ENCODE measurements at places on chromosomes 16 and 17.

DNA sequence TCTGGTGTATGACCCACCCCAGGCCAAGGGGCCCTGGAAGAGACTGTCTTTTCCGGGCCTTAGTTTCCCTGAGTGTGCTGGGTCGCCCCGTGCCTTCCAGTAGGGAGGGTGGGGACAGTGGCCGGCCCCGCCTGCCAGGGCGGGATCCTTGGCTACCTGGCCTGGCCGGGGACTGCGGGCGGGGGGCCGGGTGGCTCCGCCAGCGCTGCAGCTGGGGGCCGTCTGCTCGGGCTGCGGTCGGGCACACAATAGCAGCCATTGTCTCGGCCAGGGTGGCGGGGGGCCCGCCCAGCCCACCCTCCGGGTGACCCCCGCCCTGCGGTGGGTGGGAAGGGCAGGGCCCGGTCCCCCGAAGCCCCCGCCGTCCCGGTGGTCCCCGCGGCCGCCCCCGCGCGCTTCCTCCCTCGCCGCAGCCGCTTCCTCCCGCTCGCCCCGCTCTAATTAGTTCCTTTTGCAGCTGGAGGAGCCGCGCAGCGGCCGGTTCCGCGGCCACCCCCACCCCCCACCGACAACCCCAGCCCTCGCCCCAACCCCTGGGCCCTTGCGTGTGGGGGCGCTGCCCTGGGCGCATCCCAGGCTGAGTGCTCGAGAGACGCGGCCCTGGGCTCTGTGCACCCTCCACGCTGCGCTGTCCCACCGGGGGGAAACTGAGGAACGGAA lies 11.6 kb downstream of the GLIS2 start:
- no peak for DNase-seq

DNA sequence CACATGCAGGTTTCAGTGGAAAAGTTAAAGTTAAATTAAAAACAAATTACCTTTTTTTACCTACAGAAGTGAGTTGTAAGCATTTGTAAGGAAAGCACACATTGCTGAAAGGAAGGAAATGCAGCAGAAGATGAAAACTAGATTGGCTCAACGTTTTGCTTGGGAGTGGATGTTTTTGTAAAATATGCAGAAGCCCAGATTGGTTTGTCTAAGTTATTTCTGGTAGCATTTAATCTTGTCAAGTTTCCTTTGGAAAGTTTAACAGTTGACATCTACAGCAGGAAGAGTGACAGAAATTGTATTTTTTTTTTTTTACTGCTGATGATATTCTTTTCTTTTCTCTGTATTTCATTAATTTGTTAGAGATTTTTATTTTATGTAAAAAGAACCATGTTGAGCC lies 315.1 kb upstream of the MON1B start:
- DNase-seq = no peak

GRCh38 chr16:88063211-88063773 lies 112.1 kb downstream of the BANP start:
- no peak for DNase-seq

- no peak for DNase-seq
Observed at GRCh38 chr17:52837492-52837891, 679.0 kb upstream of the CA10 start.

DNA sequence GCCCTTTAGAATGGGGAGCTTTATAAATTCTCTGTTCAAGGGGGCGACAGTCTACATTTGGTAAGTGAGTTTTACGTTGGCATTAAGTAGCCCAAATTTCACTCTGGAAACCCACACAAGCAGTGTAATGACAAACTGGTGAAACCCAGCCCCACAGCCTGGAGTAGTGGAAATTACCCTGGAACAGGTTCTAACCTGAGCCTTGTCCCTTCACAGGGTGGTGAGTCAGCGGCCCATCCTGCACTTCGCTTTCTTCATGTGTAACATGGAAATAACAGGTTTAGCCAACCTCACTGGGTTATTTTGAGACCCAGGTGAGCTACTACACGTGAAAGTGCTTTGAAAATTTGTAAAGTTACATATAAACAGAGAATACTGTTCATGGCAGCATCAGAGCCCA lies 3.5 kb upstream of the TLCD3A start:
- DNase-seq = no peak

DNA sequence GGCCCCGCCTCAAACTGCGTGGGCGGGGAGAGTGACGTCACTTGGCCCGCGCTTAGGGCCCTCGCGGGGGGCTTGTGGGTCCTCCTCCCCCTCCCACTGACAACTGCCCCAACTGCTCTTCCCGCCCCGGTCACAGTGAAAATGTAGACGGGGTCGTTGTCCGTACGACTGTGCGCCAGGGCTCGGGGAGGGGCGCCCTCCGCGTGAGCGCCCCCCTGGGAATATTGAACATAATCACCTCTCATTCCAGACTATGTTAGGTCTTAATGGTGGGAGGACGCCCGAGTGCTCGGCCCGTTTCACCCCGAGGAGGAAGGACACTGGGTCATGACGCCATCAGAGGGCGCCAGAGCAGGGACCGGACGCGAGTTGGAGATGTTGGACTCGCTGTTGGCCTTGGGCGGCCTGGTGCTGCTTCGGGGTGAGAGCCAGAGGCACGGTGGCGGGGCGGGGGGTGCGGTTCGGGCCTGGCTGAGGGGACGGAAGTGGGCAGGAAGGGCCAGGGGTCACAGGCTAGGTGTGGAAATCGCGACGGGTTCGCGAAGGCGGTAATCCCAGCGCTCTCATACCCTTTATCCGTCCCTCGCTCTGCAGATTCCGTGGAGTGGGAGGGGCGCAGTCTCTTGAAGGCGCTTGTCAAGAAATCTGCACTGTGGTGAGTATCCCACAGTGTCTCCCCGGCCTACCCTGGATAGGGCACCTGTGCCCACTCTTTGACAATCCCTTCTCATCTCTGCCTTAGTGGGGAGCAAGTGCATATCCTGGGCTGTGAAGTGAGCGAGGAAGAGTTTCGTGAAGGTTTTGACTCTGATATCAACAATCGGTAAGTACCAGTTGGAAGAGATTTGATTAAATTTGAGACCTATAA lies at the start of gene ELP5:
ELP5 (plus strand) TSS at position 40 of the 868 bp plus-strand sequence; CDS start at position 376, 336 bp downstream.
- DNase-seq = peak; percentile 98

GRCh38 chr17:49602783-49603182 lies 27.1 kb downstream of the NXPH3 start:
- DNase-seq = no peak

GRCh38 chr16:84635702-84636101 lies 12.6 kb upstream of the KLHL36 start:
- DNase-seq = no peak

DNA sequence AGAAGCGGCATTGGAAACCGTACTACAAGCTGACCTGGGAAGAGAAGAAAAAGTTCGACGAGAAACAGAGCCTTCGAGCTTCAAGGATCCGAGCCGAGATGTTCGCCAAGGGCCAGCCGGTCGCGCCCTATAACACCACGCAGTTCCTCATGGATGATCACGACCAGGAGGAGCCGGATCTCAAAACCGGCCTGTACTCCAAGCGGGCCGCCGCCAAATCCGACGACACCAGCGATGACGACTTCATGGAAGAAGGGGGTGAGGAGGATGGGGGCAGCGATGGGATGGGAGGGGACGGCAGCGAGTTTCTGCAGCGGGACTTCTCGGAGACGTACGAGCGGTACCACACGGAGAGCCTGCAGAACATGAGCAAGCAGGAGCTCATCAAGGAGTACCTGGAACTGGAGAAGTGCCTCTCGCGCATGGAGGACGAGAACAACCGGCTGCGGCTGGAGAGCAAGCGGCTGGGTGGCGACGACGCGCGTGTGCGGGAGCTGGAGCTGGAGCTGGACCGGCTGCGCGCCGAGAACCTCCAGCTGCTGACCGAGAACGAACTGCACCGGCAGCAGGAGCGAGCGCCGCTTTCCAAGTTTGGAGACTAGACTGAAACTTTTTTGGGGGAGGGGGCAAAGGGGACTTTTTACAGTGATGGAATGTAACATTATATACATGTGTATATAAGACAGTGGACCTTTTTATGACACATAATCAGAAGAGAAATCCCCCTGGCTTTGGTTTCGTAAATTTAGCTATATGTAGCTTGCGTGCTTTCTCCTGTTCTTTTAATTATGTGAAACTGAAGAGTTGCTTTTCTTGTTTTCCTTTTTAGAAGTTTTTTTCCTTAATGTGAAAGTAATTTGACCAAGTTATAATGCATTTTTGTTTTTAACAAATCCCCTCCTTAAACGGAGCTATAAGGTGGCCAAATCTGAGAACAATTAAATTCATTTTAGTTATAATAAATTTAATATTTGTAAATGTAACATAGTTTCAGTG lies 1.7 kb downstream of the HEXIM1 start:
- no peak for DNase-seq
